ENCODE measurements at places on chromosomes 2 and 18. TPM values are rescaled to one million over a fixed set of nuclear protein-coding genes. Genes with fewer than 3 reads are reported as not detected.
A peak's percentile ranks its signal among the peaks of the same experiment; 100 is the strongest.

Gene RFTN2
- total RNA-seq, result not detected

Gene SOWAHC
- 26.9 TPM for total RNA-seq

Gene ITM2C
- total RNA-seq, result 109 TPM

Gene FASTKD2
- total RNA-seq, result 30.8 TPM

Gene CYP20A1
- 16.4 TPM for total RNA-seq

Gene MC5R
- not detected for total RNA-seq

Gene CABYR
- 39.6 TPM for total RNA-seq

Gene KCNS3
- 75.3 TPM for total RNA-seq

Gene CFAP65
- total RNA-seq, result not detected

GRCh38 chr2:195382186-195382585, 274.8 kb upstream of the SLC39A10 start:
- no peak for DNase-seq

DNA sequence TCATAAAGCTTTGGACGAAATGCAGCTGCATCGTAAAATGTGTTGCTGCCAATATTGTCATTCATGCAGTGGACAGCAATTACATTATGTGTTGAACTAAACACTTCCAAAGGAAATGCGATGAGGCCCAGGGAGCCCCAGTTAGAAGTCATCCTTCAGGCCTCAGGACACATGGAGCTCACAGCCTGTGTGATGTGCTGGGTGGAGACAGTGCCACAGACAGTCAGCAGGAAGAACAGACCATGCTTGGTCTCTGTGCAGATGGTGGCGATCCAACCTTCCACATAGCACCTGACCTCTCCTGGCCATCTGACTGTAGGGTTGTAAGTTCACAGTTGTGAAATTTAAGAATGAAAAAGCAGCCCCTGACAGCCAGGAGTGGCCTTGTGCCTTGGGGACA, 118.3 kb upstream of the ALKAL2 start:
- no peak for DNase-seq

DNA sequence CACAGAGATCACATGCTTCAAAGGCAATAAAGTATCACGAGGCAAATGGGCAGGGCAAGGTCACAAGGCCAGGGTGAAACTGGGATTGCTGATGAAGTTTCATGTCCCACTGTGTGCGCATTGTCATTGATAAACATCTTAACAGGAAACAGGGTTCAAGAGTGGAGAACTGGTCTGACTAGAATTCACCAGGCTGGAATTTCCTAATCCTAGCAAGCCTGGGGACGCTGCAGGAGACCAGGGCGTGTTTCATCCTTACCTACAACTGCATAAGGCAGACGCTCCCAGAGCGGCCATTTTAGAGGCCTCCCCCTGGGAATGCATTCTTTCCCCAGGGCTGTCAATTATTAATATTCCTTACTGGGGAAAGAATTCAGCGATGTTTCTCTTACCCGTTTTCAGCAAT, 33.2 kb downstream of the PTPN4 start:
- no peak for DNase-seq

- DNase-seq, result peak; percentile 19
Observed at GRCh38 chr2:180413336-180413735, 406.2 kb upstream of the CWC22 start.

DNA sequence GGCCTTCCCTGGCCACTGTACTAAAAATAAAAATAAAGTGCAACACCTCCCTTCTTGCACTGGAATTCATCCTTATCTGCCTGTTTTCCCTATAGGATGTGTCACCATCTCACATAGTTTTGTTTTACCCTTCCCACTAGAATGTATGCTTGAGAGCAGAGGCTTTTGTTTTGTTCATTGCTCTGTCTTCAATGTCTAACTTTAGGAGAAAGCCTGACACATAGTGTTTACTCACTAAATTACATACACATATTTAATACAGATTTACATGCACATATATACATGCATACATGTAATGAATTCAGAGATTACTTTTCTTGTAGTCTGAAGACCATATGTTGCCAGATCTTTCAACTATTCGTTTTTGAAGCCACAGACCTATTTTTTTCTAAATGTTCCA, 23.0 kb downstream of the CD302 start:
- no peak for DNase-seq

DNA sequence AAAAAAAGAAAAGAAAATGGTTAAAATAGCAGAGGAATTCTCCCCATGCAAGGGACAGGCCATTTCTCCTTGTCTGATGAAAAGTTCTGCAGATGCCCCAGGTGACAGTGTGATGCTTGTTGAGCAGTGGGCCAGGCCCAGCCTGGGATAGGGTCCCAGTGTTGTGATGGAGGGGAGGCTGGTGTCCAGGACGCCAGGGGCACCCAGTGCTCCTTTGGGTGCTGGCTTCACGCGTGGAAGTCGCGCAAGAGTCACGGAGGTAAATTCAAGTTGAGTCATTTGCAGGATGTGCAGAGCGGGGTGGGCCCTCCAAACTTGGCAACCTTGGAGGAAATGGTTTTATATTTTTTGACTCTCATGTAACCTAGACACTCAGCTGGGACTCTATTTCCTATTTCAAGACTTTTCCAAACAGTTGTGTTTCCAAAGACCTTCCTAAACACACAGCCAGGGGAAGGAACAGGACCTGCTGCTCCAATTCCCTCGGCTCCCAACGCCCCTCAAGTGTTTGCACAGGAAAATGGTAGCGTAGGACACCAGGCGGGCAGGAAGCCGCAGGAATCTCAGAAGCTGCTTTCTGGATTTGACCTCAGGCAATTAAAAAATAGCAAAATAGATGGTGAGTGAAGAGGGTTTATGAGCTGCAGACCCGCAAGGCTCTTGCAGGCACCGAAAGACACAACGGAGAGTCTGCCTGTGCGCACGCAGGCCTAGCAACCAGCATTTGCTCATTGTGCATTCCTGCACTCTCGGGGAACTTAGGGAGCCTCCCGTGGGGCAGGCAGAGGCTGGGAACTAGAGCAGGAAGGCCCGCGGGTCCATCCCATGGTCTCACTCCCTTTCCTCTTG, 107.1 kb upstream of the ODC1 start:
- DNase-seq, result no peak

DNA sequence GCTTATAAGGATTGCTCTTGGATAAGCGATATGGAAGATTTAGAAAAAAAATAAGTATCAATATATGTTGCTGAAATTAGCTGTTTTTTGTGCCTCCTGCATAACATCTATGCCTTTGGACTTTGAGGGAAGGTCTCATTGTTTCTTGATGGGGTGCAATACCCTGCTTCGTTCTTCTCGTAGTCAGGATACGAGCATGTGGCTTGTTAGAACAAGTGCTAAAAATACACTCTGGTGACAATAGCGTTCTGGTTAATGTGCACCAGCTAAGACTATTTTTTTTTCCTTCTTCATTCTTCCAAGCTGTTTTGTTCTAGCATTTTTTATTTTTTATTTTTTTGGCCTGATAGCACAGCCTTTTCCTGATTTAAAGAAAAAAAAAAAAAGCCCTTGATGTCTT, 97.5 kb downstream of the ZNF407 start:
- DNase-seq, result no peak

DNA sequence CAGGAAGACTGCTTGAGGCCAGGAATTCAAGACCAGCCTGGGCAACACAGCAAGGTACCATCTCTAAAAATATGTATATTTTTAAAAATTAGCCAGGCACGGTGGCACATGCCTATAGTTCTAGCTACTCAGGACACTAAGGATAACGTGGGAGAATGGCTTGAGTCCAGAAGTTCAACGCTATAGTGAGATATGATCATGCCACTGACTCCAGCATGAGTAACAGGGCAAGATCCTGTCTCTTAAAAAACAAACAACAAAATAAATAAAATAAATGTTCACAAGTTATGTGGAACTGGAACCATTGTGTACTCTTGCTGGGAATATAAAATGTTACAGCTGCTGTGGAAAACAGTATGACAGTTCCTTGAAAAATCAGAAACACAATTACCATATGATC, 47.2 kb downstream of the USP34 start:
- no peak for DNase-seq

DNA sequence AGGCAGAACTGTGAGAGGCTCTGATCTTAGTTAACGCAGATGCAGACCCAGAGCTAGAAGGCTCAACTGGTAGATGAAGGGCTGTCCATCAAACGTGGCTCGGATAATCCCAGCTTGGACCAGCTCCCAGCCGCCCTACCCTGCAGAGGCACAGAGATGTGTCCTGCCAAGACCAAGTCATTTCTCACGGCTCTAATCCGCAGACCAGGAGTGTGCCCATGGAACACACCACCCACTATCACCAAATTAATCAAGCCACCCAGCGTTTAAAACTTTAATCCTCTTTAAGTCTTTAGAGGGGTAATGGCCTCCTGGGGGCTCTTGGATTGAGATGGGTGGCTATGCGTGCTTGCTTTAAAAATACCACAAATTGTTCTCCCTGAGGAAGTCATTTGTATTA, 17.5 kb downstream of the LYPD1 start:
- DNase-seq, result no peak

GRCh38 chr2:47054868-47055267, 100.2 kb downstream of the STPG4 start:
- DNase-seq, result no peak

DNA sequence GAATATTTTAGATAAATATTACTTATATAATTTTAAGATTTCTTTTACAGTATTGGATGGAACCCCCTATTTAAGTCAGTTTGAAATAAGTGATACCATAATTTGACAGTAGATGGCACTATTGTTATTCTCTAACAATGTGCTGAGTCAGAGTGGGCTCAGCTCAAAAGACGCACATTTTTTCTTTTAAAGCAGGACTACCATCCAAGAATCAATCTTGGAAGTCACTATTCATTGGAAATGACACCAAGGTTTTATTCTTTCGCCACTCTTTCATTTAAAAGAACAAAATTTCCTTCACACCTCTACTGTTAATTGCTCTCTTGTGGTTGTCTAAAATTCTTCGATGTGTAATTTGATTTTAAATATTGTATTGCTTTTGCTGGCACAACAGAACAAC, 32.6 kb upstream of the SPAG16 start:
- DNase-seq, result peak; percentile 68
